ENCODE measurements at places on chromosomes 3 and 15.

DNA sequence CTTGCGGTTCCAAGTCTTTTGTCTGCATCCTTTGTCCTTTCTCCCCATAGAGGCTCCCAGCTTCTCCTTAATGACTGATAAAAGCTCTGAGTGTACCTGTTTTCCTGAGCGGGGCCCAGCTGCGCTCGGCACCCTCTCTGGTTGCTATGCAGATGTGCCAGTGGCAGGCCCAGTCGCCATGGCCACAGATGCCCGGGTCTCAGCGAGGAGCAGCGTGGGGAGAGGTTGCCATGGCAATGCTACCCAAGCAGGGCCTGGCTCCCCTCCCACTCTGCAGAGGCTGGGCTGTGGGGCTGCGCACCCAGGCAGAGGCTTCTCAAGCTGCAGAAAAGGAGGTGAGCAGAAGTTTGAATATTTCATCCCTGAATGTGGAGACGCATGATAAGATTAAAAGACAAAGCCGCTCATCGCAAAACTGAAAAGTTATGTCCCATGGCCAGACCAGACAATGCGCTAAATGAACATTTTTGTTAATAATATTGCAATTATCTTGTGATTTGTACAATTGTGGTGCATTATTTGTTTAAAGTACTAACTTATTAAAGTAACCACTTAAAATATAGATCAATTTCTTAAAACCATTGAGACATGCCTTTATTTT is 66.1 kb downstream of the TPRA1 start:
- no peak for DNase-seq

GRCh38 chr3:74523811-74524210 is 90.6 kb downstream of the CNTN3 start:
- DNase-seq, result no peak

DNA sequence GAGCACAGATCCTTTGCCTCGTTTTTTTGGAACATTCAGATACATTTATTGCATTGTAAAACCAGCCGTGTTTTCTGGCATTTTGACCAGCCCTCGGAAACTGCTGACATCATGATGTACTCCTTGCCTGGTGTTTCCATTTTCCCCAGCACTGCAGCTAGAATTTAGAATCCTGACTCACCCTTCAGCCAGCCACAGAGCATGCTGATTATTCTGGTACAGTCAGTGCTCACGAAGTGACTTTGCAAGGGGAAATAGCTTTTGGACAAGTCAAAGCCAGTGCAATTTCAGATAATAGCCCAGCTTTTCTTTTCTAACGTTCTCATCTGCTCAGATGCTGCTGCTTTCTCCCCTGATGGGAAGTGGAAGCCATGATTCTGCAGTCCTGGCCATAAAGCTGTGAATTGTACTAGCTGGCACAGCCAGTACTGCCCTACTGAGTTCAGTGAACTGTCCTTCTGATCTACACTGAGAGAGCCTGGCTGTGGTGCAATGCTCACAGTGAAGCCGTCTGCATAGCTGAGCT is 12.1 kb upstream of the CNBP start:
- DNase-seq, result no peak

GRCh38 chr3:197343656-197344408 is 45.4 kb upstream of the DLG1 start:
- DNase-seq, result no peak

DNA sequence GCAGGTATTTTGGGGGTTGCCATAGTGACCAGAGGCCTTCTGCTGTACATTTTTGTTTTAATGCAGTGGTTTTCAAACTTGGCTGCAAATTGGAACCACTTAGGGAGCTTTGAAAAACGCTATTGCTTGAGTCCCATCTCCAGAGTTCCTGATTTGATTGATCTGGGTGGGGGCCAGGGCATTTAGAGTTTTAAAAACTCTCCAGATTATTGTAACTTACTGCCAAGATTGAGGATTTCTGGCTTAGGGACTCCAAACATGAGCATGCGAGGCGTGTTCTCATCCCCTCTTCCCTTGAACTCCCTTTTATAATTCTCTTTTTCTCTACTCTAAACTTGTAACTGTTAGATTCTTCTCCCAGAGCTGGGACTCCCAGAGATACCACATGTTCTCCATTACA is 340.8 kb upstream of the SUCLG2 start:
- DNase-seq, result no peak

- DNase-seq, result no peak
Observed at GRCh38 chr3:184361532-184361931, at the start of the genes CLCN2 and POLR2H. Gene CLCN2 (minus strand): TSS chr3:184361605. CDS start chr3:184361479, 126 bp downstream. Gene POLR2H (plus strand): TSS chr3:184361710. CDS start chr3:184363493, 1,783 bp downstream.

DNA sequence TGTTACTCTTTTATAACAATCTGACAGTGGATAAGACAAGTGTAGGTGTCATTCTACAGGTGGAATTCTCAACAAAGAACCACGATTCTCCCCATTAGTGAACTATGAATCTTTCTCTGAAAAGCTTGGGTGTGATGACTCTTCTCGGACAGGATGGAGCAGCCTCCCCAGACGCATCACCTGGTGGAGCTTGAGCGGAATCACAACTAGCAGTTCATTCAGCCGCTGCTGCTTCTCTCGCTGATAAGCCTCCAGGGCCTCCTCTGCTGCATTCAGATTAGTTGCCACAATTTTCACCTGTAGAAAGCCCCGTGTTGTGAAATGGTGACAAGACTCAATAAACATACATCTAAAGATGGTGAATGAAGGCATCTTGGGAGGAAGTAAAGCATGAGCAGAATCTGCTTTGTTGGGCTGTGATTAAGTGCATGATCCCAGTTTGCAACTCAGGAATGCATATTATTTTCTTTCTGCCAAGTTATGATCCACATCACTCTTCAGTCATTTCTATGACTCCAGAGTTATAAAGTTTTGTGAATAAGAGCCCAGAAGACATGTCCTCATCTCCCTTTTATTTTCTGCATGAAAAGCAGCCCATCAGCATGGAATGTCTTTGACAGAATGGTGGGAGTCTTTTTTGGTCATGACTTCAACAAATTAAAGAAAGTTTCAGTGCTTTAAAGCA is 93.6 kb downstream of the BOC start:
- DNase-seq, result no peak

DNA sequence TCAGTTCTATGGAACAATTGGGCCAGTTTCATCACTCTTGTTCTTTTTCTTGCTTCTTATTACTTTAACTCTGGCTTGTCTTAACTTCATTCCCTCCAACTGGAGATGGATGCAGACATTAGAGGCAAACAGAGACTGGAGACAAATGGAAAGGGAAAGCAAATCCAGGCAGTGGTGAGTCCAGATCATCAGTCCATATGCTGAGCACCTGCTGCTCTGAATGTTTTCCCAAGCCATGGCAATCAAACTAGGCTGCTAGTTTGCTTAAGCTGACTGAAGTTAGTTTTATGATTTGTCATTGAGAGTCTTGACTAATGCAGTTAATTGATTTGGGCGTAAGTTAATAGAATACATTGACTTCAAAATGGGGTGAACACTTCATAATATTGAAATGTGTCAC is 41.0 kb upstream of the TBC1D5 start:
- DNase-seq, result no peak

DNA sequence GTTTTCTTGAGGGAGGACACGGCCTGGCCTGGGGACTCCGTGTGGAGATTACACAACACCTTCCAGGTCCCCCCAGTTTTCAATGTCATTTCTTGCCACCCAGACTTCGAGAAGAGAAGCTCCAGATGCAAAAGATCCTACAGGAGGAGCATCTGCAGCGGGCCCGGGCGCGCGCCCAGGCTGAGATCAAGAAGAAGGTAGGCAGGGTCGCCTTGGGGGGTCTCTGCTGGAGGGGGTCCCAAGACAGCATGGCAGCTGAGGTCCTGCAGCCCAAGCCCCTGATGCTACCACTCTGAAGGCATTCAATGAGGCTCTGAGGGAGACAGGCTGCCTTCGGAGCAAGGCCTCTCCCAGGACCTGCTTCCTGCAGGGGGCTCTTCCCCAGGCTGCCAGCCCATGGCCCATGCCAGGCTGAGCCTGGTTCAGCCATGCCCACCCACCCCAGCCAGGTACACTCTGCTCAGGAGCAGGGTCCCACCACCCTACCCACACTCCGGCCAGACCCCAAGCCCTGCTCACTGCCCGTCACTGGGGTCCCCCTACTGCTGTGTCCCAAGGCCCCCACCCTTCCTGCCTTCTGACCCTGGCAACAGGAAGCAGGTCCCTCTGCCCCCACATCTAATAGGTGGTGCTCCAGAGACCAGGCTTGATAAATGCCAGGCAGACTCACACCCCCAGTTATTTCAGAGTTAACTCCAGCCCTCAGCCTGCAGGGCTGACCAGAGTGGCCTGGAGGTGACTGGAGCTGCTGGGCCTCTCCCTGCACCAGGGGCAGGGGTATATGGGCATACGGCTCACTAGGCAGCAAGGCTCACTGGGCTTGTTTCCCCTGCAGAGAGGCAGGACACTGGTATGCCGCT is 40.0 kb downstream of the ZXDC start:
- no peak for DNase-seq

- DNase-seq, result no peak
Observed at GRCh38 chr15:22939051-22939450, 41.1 kb downstream of the CYFIP1 start.

DNA sequence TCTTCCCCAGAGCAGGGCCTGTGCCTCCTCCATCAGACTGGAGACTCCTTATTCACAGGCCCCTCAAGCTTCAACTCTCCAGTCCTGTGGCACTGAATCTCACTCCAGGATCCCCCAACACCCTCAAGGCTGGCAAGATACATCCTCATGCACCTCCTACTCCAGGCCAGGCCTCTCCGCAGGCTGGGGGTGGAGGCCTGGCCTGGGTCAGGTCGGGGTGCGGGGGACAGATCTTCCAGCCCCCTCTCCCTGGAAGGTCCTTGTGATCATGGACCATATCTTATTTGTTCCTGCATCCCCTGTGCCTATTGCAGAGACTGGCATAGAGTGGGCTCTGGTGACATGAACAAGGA is 147.3 kb downstream of the SMAD6 start:
- DNase-seq, result no peak

DNA sequence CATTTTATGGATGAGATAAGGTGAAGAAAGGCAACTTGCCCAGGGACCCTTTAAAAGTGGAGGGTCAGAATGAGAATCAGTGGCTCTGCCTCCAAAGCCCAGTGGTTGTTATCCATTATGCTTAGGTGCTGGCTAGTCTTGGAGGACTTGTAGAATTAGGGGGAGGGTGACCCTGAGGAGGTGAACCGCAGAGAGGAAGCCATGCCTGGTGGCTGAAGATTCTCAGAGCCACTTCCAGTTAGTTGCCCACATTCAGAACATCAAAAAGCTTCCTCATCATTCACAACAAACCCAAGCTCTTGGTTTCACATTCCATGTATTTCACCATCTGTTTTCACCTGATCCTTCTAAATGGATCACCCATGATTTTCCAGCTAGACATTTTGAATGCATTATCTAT is 11.2 kb downstream of the EBLN2 start:
- DNase-seq, result no peak

All from activated naive CD4-positive, alpha-beta T cell (primary cell).